ENCODE measurements at places on chromosomes 1 and 21.

GRCh38 chr1:98364544-98364943 is 297.0 kb upstream of the SNX7 start:
- DNase-seq = peak; percentile 7

DNA sequence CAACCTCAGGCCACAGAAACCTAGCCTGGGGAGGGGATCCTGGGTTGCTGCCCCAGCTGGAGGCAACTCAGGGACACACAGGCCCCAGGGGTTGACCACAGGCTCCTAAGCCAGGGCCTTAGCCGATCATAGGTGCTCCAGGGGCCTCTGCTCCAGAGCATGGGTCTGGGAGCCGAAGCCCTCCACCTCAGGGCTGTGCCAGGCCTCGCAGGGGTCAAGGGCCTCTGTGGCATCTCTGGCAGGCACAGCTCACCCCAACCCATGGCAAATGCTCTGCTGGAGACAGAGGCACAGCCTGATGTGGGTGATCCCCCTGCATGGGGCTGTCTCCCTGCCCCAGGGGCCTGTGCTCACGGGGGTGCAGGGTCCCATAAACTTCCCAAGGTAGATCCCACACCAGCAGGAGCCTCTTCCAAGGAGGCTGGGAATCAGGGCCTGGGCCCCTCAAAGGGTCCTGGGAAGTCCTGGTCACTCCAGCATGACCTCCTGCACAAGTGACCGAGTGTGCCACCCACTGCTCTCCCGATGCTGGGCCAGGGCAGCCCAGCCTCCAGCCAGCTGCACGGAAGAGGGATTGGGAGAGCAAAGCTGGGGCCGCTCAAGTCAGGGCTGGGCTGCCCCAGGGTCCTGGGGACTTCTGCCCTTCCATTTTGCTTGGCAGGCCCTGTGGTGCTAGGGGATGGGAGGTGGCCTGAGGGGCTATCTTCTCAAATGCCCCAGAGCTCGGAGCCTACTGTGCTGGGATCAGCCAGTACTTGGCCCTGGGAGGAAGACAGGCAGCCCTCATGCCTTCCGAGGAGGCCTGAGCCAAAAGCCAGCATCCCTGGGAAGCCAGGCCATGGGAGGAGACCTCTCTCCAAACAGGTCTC is 22.2 kb upstream of the PRSS38 start:
- DNase-seq = no peak

DNA sequence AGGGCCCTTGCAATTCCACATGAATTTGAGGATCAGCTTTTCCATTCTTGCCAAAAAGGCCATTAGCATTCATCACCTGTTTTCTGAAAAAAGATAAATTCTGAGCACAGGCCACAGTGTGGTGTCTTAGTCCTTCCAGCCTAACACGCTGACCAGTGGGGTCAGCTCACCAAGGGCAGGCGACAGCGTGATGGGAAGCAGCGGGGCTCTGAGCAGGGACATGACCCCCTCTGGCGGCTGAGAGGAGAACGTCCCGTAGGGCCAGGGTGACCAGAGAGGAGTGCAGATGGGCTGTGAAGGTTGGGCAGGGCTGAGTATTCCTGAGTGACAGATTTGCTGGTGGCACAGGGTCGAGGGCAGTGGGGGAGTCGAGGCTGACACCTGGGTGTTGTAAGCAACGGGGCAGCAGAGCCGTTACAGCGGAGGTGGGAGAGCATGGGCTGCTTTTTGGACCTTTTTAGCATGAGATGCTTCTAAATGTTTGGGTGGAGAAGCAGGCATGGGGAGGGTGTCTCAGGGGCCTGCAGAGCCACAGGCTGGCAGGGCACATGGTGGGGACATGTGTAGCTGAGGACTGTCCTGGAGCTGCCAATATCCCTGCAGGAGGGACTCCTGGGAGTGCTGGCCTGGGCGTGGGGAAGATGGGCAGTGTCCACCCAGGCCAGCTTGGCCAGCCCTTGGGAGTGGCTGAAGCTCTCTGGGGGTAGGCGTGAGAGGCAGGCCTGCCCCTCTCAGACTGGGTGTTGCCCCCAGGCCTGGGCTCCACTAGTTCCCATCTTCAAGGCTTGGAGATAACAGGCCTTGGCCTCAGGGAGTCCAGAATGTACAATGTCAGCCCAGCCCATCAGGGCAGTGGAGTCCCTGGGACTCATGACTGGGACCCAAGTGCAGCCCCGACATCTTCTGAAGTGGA is 8.6 kb upstream of the CALML6 start:
- DNase-seq = peak; percentile 66

DNA sequence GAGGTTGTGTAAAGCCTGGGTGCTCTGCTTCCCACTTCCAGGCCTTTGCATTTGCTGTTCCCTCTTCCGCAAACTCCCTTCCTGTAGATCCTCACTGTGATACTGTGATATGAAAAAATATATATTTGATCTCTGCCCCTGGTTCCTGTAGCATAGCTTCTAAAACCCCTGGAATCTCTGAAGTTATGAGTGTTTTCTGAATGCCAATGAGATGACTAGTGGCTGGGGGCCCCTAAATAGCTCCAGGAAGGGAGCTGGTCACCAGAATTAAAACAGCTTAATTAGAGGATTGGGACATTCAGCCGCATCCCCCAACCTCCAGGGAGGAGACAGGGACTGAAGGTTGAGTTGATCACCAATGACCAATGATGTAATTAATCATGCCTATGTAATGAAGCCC is 21.9 kb downstream of the DUSP10 start:
- no peak for DNase-seq

DNA sequence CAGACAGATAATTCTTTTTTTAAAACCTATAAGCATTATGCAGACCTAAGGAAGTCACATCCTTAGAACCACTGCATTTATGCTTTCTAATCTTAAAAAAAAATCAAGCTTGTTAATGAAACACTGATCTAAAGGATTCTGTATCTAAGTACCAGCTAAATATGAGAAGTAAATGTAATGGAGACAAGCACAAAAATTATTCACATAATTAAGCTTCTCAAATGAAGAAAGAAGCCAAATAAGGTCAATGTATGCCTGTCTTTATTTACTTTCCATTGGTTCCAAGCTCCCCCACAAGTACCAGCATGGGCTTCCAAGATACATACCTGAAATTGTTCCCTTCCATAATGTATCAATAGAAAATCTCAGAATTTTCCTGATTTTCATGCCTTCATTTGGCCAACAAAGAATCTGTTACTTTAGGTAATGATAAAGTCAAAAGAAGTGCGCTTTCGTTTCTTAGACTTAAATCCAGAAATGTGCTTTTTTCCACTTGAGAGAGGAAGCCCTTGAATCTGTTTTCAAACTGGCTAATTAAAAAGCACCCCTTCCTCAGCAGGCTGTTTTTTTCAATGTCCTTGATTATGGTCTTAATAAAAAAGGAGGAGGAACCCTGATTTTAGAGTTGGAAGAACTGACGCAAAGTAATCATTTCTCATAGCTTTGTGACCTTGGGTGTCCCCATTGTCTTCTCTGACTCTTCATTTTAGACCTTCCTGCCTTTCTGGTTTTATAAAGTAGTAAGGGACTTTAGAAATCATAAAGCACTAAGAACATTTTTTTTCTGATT is 3.8 kb downstream of the RGS2 start:
- no peak for DNase-seq

DNA sequence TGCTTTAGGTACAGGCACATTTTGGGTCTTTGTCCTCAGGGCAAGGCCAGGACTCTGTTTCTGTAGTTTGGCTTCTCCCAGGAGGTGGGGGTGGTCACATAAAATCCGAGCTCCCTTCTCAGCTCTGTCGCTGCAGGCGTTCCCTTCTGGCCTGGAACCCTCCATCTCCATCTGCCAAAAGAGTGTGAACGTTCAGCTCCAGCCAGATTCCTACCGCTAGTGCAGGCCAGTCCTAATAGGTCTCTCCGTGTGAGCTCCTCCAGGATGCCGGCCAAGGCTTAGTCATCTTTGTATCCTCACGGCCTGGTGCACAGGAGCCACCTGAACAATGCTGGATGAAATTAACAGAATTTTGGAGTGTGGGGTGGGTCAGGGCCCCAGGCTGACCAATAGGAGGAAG is 19.9 kb upstream of the KCNA10 start:
- DNase-seq = no peak

Measured in Kasumi-1 (cell line).